ENCODE measurements at places on chromosomes 11 and 22.

GRCh38 chr11:7486098-7486780 is 933 bp downstream of the OLFML1 start:
- no peak for DNase-seq

DNA sequence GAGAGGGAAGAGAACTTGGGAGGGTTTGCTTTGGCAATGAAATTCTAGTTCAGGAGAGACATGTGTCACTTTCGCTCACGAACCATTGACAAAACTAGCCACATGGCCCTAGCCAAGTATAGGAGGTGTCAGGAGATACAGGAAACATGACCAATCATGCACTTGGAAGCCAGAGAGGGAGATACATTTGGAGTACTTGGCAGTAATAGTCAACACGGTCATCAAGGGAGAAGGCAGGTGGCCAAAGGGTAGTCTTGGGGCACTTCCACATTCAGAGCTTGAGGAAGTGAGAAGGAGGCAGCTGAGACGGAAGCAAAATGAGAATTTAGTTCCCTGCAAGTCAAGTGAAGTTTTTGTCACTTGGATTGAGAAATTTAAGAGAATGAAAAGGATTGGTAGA is 26.4 kb upstream of the KIRREL3 start:
- no peak for DNase-seq

DNA sequence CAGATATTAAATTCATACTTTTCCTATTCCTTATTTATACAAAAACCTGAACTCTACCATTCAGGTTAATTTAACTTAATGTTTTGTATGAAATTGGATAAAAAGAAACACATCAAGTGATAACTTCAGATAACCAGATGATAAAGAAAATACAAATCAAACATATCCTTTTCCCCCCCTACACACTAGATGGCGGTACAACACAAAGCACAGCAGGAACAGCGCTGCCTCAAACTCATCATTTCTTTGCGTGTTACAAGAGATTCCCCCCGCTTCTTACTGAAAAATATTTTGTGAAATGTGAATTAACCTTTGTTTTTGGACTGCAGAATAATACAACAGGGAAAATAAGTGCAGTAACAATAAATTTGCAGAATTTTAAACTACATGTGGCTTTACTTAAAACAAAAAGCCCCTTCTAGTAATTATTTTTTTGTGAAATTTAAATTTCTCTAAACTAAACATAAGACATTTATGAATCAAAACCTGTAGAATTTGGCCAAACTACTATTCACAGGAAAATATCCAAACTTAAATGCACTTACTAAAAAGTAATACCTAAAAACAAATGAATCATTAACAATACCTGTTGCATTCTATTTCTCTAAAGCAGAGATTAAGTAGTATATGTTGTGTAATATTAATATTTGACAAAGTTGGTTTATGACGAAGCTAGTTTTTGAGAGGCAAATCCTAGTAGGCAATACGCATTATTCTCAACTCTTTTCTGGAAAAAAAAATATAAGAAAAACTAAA is 74.4 kb downstream of the ARHGAP32 start:
- DNase-seq: no peak

- DNase-seq: no peak
These were observed 65.0 kb upstream of the PTPRJ start for GRCh38 chr11:47915374-47915773.

DNA sequence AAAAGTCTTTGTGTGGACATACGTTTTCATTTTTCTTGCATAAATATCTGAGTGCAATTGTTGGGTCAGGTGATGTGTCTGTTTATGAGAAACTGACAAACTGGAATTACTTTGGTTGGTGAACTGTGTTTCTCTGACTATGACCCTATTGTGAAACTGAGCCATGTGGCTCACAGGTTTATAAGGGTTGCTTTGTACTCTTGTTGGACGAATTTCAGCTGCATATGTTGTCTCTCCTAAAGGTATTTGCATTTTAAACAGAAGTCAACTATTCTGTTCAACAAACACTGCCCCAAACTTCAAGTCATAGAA is 34.4 kb upstream of the RASD2 start:
- DNase-seq: no peak

GRCh38 chr11:82826526-82826925 is 73.7 kb downstream of the PRCP start:
- DNase-seq: no peak

- no peak for DNase-seq
These were observed 720 bp downstream of the FAM118A start for GRCh38 chr22:45310331-45310976.

DNA sequence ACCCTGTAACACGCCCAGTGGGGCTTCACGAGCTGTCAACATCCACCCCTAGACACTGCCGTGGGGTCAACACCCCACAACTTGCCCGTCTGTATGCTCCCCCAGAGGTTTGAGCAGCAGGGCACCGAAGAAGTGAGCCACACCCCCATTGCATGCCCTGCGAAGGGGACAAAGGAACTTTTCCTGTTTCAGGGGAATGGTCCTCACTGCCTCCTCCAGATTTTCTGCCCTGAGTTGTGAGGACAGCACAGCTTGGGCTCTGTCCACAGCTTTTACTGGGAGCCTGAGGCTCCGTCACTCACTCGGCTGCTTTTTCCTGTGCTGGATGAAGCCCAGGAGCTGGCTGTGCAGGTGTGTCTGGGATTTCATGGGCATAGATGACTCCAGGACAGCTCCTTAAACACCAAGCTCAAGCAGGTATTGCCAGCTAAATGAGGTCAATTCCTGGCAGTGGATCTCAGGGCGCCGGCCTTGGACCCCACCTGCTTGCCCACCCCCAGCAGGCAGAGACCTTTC is 40.2 kb upstream of the CCDC188 start:
- no peak for DNase-seq

- DNase-seq: peak; percentile 78
These were observed at the start of gene TSPO for GRCh38 chr22:43151251-43152002. TSS of gene TSPO (plus strand) at chr22:43151559. CDS start at chr22:43159239, 7,680 bp downstream.

- no peak for DNase-seq
These were observed 36.2 kb downstream of the CNTF start for GRCh38 chr11:58658623-58659022.

DNA sequence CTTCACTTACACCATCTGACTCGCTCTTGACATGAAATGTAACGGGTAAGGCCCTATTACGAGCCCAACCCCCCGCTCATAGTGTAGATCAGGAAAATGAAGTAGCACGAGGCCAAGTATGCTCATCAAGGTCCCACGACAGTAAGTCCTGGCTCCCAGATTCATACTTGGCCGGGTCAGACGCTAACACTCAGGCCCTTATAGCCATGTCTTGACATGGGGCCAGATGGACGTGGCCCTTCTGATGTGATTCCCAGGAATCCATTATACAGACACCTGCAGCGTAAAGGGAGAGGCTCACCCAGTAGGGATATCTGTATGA is 175.1 kb downstream of the CEP164 start:
- no peak for DNase-seq

GRCh38 chr11:47225552-47226400 is 11.0 kb downstream of the DDB2 start:
- no peak for DNase-seq

DNA sequence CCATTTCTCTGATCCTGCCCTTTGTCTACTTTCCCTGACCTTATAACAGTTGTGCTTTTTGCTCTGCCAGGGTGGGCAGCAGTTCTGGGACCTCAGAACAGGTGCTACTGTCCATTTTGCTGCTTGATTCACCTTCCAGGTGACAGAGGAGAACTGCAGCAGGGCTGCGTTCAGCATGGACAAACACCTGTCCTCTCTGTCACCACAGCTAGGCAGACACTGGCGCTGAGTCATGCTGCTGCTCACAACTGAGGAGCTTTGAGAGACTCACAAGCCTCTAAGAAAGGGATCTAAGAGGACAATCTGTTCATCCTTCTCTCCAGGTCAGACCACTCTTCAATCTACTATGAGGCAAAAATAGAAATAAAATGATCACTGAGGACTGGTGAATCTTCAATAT is 1144.5 kb upstream of the CCDC90B start:
- DNase-seq: no peak

- DNase-seq: peak; percentile 5
These were observed 4.5 kb downstream of the PRDM11 start for GRCh38 chr11:45150943-45151342.

DNA sequence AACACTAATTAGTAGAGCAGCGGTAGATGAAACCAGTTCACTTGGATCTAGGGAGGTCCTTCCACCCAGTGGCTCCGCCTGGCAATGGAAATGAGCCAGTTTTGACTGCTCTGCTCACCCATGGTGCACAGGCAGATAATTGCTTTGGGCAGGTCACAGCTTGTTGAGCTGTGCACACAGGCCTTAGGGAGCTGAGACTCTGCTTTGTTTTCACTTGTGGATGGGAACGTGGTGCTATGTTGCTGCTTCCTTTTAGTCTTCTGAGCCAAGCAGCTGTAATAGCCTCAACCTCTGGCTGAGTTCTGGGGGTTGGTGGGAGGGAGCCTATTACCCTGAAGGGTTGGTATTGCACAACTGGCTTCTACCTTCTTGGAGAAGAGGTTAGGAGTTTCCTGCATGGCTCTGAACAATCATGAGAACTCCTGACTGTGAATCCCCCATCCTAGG is 262.3 kb upstream of the MTNR1B start:
- no peak for DNase-seq

GRCh38 chr22:47380692-47381091 is 618.2 kb downstream of the TBC1D22A start:
- no peak for DNase-seq

GRCh38 chr11:28140689-28141455 is 32.7 kb downstream of the METTL15 start:
- no peak for DNase-seq

DNA sequence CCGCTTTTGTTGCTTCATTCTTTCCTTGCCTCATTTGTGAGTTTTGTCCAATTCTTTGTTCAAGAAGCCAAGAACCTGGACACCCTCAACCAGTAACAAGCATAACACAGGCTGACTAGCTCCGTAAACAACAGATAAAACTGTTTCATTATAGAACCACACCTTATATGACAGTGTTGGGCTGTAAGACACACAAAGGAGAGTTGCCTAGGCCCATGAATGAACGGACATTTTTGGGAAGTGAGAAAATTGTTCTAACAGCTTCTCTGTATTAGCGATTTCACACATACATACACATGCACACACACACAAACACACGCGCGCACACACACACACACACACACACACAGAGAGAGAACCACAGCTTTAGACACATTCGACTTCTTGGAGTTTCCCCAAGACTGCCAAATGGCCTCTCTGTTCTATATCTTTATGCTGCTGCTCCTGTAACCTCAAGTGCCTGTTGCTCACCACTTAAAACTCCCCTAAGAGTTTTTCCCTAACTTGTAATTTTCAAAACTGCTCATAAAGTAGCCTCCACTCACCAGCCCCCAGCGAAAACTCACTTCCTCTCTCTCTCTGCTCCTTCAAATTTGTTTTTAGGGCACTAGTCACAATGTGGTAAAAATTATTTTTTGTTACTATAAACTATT is 35.9 kb downstream of the CTSC start:
- no peak for DNase-seq

- DNase-seq: no peak
These were observed 279.4 kb upstream of the PDGFD start for GRCh38 chr11:104443387-104443786.

GRCh38 chr11:111205632-111206385 is 39.7 kb upstream of the POU2AF2 start:
- no peak for DNase-seq

DNA sequence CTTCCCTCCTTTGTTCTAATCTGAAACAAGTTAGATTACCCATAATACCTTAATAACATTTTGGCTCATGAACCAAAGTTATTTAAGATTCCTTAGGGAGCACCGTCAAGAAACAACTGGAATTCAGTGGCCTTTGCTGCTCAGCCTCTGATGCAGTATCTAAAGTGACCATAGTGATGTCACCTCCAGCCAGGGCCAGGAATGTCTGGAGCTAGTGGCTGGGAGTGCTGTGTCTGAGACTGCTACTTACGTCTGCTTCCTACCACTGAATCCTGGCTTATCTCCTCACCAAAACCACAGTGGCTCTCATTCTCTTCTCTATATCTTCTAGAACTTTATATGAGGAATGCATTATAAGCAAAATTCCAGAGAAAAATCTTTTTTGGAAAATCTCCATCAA is 658.0 kb downstream of the DLG2 start:
- no peak for DNase-seq
